Amniotic stem cell (primary cell): ENCODE measurements at places on chromosomes 13 and 19.
A peak's percentile ranks its signal among the peaks of the same experiment; 100 is the strongest.

- DNase-seq: no peak
These were observed 161.1 kb downstream of the SLC7A1 start for GRCh38 chr13:29434217-29434945.

DNA sequence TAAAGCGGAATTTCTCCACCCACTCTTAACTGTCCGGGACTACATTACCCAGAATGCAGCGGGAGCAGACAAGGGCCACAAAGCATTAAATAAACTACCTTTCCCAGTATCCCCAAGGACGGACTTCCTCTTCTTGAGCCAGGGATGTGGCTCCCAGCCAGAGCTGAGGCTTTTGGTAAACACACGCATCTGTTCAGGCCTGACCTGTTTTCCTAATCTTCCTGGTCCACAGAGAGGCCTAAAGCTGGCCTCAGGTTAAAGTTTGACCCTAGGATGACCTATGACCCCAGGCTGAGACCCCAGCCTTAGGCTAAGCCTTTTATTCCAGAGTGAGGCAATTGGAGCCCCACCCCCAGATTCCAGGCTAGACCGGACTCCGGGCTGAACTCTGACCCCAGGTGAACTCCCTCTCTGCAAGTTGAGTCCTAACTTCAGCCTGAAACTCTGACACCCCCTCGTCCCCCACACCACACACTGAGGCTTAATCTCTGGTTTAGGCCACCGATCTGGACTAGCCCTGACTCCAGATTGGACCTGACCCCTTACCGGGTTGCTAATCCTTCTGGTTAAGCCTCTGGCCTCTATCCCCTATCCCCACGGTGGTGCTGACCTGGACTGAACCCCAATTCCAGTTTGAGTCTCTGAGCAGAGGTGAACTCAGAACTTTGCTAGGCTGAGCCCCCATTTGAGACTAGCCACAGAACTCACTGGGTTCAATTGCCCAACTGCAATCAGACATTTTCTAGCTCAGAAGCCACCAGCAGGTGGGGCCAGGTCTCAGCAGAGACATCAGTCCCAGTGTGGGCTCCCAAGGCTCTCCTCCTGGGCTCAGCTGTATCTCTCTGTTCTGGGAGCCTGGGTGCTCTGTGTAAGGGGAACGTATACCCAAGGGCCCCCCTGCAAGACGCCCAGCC is 750 bp upstream of the GPR108 start:
- DNase-seq: peak; percentile 52

DNA sequence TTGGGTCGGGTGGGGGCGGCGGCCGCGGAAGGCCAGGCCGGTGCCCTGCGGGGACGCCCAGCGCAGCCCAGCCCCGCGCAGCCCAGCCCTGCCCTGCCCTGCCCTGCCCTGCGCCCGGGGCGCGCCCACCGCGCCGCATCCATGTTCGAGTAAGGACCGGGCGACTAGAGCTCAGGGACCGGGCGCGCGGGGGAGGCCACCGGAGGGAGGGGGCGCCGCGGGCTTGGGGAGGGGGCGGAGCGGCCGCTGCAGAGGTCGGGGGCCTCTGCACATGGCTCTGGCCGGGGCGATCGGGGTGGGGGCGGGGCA is 169 bp downstream of the GRAMD1A start:
- no peak for DNase-seq

GRCh38 chr13:112510002-112510780 is 77.8 kb downstream of the TUBGCP3 start:
- DNase-seq: no peak

DNA sequence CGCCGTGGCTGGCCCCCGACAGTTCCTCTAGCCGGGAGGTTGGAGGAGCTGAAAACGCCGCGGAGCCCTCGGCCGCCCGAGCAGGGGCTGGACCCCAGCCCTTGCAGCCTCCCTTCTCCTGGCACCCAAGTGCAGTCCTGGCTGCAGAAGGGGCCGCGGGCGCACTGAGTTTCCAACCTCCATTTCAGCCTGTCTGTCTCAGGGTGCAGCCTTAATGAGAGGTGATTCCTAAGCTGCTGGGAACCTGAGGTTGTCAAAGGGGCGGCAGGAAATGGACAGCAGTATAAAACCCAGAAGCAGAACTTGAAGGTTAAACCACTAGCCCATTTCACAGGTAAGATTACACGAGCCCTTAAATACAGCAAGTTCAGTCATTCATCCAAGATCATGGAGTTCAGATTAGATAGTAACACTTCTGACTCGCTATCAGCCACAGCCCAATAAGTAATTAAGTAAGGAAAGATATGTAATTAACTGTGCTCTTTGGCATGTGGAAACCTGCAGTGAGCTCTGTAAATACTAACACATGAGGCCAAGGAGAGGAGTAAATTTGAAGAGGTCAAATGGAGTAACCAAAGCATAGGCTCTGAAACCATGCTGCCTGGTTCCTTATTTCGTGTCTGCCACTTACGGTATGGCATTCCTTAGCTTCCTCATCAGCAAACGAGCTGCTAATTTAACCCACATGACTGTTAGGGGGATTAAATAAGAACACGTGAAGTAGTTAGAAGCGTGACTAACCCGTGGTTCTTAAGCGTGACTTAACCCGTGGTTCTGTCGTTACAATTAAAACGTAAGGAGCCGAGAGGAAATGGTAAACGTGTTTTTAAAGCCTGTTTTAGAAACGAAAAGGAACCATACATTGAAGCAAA is 686 bp downstream of the SETDB2 start:
- no peak for DNase-seq

DNA sequence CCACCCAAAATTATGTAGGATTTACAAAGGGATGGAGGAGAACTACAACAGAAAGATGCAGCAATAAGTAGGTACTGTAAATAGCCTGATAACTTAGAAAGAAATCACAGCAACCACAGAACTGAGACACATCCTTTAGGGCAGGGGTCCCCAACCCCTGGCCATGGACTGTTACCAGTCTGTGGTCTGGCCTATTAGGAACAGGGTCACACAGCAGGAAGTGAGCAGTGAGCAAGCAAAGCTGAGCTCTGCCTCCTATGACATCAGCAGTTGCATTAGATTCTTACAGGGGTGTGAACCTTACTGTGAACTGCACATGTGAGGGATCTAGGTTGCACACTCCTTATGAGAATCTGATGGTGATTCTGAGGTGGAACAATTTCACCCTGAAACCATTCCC is 997.6 kb downstream of the DIAPH3 start:
- no peak for DNase-seq

GRCh38 chr13:108120302-108120701 is 95.0 kb downstream of the LIG4 start:
- no peak for DNase-seq

GRCh38 chr19:38650172-38650775 is 2.8 kb downstream of the ACTN4 start:
- no peak for DNase-seq

DNA sequence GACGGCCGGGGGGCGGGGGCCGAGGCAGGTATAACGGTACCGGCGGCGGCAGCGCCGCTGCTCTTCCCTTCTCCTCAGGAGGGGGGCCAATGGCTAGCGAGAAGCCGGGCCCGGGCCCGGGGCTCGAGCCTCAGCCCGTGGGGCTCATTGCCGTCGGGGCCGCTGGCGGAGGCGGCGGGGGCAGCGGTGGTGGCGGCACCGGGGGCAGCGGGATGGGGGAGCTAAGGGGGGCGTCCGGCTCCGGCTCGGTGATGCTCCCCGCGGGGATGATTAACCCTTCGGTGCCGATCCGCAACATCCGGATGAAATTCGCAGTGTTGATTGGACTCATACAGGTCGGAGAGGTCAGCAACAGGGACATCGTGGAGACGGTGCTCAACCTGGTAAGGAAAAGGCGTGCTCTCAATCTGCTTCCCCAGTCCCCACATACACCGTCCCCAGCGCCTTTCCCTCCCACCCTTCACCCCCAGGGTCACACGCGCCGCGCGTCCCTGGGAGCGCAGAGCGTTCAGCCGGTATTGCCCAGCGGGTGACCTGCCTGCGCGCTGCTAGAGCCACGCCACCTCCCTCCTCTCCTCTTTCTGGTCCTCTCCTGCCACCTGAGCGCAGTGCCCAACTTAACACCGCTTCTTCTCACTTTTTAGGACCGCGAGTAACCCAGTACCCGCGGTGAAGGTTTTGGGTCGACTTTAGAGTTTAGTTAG is 814 bp downstream of the NBEA start:
- DNase-seq: no peak

DNA sequence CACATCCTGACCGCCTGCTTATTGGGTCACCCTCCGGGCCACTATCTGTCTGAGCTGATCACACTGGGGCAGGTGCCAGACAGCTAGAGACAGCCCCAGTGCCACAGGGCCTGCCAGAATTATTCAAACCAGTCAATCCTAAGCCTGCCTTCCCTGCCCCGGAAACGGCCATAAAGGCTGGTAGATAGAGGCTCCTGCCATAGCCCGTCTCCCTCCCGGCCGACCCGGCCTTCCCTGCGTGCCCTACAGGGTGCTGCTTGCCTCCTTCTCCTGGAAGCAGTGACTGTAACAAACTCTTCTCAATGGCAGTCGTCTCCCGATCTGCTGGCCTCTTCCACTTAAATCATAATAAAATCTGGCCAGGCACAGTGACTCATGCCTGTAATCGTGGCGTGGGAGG is 158.6 kb upstream of the SOX1 start:
- no peak for DNase-seq

GRCh38 chr13:103130681-103131210 is 64.5 kb upstream of the SLC10A2 start:
- no peak for DNase-seq

GRCh38 chr19:4897146-4897545 is 5.5 kb downstream of the ARRDC5 start:
- DNase-seq: no peak

DNA sequence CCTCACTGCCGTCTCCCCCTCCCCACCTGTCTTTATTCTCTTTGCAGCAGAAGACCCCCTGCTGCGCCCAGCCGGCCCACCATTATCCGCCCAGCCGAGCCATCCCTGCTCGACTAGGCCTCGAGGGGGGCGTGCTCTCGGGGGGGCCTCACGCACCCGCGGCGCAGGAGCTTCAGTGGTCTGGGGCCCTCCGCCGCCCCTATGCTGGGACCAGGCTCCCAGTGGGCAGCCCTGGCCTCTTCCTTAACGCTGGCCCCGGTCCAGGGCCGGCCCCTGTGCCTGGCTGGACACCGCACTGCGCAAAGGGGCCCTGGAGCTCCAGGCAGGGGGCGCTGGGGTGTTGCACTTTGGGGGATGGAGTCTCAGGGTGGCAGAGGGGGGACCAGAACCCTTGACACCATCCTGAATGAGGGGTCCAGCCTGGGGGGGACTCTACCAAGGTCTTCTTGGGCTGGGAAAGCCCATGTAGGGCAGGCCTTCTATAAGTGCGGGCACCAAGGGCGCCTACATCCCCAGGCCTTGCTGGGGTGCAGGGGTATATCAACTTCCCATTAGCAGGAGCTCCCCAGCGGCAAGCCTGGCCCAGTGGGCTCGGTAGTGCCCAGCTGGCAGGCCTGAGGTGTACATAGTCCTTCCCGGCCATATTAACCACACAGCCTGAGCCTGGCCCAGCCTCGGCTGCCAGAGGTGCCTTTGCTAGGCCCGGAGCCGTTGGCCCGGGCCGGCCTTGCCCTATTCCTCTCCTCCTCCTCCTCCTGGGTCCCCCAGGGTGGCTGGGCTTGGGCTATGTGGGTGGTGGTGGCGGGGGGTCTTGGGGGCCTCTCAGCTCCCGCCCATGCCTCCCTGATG is 4.9 kb downstream of the TMED1 start:
- DNase-seq: no peak

DNA sequence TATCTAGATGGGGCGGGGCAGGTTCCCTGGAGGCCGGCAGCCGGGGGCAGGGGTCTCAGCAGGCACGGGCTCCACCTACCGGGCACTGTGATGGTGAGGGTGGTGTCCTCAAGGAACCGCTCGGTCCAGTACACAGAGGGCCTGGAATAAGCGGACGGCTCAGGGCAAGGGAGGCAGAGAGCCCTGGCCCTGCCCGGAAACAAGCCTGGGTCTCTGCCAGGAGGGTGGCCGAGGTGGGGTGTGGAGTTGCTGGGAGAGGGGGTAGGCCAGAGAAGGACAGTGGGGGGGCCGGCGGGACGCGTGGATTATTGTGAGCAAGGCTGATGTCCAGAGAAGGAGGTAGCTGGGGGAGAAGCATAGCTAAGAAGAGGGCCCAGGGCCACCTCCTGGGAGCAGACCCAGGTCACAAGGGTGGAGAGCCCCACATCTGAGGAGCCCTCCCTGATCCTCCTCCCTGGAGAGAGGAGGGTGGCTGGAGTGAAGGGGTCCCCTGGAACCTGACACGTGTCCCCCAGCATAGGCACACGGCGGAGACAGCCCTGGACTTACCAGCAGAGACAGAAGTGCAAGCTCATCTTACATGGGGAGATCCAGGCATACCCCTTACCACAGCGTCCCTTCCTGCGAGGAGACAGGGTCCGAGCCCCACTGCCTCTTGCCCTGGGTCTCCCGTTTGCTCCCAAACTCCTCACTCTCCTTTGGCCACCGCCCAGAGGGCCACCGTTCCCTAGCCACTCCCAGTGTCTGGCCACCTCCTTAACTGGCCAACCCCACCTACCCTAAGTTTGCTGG is 29.0 kb upstream of the MIER2 start:
- no peak for DNase-seq

DNA sequence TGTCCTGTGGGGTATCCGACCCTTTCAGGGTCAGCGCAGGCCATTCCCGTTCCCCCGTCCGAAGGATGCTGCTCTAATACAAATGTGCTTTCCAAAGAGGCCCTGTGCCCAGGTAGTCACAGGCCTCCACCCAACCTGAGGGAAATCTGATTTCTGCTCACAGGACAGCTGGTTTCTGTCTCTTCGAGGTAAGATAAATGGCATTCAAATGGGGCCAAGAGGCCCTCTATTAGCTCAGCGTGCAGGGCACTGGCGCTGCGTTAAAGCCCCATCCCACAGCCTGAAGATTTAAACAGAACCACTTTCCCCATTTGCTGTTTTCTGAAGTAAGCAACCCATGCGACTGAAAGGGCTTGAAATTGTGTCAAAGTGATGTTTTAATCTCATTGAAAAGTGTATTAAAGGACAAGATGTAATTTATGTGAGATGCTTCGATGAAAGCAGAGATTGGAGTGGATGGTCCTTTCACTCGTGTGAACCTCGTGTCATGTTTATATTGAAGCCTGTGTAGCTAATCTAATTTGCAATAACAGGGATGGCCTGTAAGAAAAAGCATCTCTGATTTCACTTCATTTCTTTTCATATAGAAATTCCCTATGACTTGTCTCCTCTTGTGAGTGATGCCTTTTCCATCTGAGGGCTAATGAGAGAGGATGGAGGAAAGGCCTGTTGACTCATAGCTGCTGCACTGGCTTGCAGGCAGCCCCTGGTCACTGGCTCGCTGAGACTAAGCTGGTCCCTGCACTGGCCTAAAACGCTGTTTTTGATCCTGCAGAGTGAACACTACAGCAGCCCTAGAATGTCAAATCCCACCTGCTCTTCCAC is 7.3 kb upstream of the SOX1 start:
- DNase-seq: no peak

DNA sequence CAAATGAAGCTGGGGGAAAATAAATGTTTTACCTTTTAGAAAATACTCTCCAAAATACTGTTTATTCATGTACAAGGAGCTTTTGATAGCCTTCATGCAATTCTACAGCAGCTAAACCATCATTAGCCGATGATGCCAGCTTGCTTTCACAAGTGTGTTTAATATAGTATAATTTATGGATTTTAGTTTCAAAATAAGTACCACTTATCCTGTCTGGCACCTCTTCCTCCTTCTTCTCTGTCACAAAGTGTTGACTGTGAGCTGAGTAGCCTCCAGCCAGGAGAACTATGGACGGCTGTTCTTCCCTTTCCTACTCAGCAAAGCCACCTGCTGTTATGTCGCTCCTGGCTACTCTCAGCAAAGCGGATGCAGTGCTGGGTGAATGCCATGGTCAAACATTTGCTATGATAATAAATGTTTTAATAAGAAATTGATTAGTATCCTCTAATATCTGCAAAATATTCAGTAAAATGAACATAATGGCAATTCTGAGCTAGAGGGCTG is 238.2 kb downstream of the LIG4 start:
- DNase-seq: no peak

- no peak for DNase-seq
These were observed 244.8 kb downstream of the TSHZ3 start for GRCh38 chr19:31104451-31104850.
